ENCODE measurements at places on chromosomes 4 and X.

GRCh38 chrX:131521824-131522223 is 22.1 kb upstream of the OR13H1 start:
- no peak for DNase-seq

- DNase-seq: no peak
These were observed 198.7 kb downstream of the TMA16 start for GRCh38 chr4:163693211-163693610.

GRCh38 chrX:151402719-151403390 is 5.8 kb downstream of the VMA21 start:
- DNase-seq: no peak

- DNase-seq: peak; percentile 14
These were observed 763 bp downstream of the CASK start for GRCh38 chrX:41922431-41923151.

GRCh38 chr4:57137261-57137660 is 27.1 kb upstream of the IGFBP7 start:
- DNase-seq: no peak

DNA sequence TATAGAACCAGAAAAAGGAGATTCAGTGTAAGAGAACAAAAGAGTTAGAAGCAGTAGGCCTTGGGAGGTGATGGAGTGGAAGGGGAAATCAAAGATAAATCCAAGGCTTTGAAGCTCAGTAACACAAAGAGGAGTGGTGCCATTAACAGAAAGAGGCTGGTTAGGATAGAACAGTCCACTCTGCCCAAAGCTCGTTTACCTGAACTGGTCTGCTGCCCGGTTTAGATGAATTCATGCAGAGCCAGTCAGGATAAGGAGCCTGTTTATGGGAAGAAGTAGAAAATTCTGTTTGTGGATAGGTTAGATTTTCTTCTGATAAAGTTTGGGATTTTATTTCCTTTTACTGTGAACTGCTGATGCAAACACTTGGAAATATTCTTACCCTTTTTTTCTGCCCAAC is 80.6 kb downstream of the HMGB2 start:
- DNase-seq: no peak

DNA sequence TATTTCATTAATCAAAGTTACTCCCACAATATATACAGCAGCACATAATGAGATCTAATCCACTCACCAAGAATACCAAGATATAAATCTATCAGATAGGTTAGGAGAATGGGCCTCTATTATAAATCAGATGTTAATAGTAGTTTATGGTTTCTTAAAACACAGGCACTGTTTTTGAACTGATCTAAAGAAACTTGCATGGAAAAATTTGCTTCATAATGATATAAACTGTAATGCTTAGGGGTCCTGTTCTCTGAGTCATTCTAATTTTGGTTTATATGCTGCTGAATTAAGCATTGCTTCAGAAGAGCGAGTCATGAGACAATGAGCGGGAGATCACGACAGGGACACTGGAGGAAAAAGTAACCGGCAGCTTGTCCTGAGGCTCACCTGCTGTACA is 113.3 kb upstream of the OTUD4 start:
- DNase-seq: no peak

DNA sequence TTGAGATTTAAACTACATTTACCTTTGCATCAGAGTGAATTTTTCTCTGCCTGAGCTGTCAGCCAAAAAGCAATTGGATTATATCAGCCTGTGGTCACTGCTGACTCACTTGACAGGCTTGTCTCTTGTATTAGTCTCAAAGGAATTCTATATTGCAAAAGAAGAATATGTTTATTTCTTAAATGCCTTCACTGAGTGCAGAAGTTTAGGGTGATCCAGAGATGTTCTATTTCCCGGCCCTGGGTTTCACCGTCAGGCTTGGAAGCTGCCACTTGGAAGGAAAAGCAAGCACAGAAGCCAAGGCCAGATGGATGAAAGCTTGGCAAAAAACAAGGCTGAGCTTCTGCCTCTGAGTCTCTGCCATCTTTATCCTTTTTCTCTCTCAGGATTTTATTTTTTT is 80.9 kb downstream of the FAM114A1 start:
- peak; percentile 28 for DNase-seq

DNA sequence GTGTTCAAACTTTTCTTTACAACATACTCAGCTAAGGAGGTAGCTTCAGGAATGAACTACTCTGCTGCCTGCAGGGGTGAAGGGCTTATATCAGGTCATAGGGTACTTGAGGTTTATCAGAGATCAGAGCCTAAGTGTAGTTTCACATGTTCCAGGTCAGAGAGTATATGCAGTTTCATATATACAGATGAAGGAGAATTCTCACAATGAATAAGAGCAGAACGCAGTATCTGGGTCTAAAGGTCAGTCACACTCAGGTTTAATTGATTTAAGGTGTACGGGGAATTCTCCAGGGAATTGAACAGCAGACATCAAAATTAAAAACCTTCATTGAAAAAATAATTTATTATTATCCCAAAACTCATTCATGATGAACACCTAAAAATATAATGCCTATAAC is 700.6 kb downstream of the TECRL start:
- DNase-seq: no peak

GRCh38 chr4:25970691-25971432 is 56.8 kb downstream of the SMIM20 start:
- no peak for DNase-seq

- DNase-seq: no peak
These were observed 16.0 kb downstream of the CNGA2 start for GRCh38 chrX:151750511-151750910.

GRCh38 chr4:118772081-118772766 is 63.7 kb downstream of the SEC24D start:
- DNase-seq: peak; percentile 47

DNA sequence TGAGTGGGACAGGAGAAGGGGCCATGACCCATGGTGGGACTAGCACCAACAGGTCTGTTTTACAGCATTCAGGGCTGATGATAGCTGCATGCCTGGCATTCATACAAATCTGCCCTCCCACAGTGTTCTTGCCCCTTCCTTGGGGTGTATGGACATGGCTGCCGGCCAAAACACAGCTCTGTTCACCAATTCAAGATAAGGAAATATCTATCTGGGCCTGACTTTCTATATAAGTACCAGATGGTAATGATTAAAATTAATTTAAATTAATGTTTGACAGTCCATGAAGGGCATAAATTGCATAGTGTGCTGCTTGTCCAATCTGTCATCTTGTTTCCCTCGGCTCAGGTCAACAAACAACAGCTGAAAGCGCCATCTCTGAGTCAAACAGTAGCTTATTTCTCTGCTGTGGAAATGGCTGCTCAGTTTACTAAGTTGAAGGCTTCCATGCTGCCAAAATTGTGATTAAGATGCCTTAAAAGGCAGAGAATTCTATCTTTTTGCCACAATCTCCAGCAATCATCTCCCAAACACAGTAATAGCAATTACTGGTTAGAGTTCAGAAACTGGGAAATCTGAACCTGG is 67.0 kb upstream of the TSPAN7 start:
- no peak for DNase-seq
